Lung microvascular endothelial cell (primary cell): ENCODE measurements at places on chromosomes 5 and 9.

GRCh38 chr9:1125741-1126140, 75.6 kb downstream of the DMRT2 start:
- no peak for DNase-seq

DNA sequence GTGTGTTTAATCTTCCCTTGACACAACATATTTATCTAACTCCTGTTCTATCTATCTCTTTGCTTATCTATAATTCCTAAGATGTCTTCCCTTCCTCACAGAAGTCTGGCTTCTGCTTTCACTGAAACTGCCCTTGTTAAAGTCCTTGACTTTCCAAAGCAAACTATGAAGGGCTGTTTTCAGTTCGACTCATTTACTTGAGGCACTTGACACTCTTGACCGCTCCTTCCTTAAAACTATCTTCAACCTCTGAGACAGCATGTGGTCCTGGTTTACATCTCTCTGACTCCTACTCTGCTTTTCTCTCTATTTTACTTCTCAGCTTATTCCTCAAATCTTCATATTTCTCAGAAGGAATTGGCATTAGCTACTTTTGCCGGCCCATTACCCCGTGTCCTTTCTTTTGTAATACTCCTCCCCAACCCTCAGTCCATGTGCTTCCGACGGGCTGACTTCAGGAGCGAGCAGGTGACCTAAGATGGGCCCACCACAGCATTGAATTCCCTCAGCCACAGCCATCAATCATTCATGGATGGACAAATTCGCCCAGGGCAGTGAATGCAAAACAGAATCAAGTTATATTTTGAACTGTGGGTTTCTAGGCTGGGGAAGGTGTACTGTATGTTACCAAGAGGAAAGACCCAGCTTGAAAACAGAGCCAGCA, 1089.2 kb downstream of the PTPRD start:
- no peak for DNase-seq

DNA sequence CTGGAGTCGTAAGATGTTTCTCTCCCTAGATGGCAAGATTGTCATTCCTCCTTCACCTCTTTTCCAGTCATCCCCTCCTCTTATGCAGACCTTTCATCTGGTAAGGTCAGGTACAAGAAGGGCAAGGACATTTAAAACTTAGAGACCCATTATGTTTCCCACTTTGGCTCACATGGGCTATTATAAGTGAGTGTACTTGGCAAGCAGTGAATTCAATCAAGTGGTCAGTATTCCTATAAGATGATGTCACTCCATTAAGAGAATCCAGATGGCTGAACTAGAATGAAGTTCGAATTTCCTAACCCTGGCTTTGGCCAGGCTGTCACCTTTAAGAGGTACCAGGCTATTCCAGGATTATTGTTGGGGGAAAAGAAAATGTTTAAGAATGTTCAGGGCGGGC, 32.2 kb downstream of the ZNF131 start:
- no peak for DNase-seq

- DNase-seq, result no peak
Observed at GRCh38 chr5:28012538-28012937, 974.2 kb upstream of the CDH9 start.

DNA sequence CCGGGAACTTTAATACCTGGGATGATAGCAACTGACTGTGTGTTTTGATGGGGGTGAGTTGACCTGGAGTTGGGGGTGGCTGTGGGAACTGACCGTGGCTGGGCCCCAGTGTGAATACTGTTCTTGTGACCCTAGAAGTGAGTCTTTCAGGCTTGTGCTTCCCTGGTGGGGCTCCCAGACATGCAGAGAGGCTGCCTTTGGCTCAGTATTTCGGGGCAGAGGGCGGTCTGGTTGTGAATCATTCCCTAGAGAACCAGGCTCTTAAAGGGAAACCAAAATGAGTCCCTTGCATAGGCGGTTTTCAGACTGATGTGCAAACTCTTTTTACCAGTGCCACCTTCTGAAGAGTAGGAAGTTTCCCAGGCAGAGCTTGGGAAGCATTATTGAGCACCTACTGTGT, 132.1 kb downstream of the MACROH2A1 start:
- DNase-seq, result no peak

- DNase-seq, result no peak
Observed at GRCh38 chr9:125949703-125950460, 202.7 kb downstream of the PBX3 start.

- no peak for DNase-seq
Observed at GRCh38 chr5:66795682-66796081, 199.5 kb downstream of the MAST4 start.

- peak; percentile 58 for DNase-seq
Observed at GRCh38 chr5:61625681-61626621, 293.9 kb downstream of the ZSWIM6 start.

- no peak for DNase-seq
Observed at GRCh38 chr5:95746722-95747679, 15.9 kb downstream of the RHOBTB3 start.

DNA sequence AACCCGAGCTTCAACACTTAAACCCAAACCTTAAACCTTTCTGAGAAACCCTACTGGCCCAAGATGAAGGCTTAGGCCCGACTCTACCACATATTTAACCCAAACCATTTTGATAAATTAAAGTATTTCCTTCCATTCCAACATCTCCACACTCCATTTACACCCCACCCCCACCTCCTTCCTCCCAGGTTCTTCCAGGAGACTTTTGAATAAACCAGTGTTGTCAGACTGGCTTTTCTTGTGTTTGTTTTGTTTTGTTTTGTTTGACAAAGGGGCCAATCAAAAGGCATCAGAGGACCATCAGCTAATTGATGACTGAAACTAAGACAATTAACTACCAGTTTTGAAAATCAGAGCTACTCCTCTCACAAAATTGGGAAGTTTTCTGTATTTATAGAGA, 4.6 kb upstream of the ZNF608 start:
- DNase-seq, result no peak

GRCh38 chr5:72234265-72234700, 85.8 kb downstream of the MRPS27 start:
- peak; percentile 60 for DNase-seq

DNA sequence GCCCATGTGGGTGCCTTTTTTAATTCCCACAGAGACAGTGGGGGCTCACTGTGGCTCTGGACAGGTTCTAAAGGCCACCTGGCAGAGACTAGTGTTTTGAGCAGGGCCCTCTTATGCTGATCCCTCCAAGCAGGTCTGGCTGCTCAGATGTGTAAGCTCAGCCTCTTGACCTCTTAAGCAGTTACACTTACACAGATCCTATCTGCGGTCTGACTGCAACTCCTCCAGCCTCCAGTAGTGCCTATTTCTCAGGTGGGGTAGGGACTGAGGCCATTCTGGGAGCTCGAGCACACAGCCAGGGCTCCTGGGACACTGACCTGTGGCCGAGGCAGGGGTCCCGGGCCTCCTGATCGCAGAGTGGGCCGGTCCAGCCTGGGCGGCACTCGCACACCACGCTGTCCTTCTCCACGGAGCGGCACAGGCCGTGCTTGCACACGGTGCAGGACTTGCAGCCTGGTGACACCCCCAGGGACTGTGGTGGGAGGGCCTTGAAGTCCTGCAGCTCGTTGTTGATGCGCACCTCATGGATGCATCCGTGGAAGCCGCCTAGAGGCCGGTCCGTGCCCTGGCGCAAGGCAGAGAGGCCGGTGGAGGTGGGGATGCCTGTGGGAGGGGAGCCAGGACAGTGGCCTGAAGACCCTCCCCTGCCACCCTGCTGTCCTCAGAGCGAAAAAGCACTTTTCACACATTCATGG, 91.9 kb upstream of the PANK3 start:
- no peak for DNase-seq

GRCh38 chr9:136625101-136626065, 37.3 kb upstream of the EGFL7 start:
- peak; percentile 89 for DNase-seq

GRCh38 chr5:147063943-147064342, 170.9 kb upstream of the STK32A start:
- no peak for DNase-seq

DNA sequence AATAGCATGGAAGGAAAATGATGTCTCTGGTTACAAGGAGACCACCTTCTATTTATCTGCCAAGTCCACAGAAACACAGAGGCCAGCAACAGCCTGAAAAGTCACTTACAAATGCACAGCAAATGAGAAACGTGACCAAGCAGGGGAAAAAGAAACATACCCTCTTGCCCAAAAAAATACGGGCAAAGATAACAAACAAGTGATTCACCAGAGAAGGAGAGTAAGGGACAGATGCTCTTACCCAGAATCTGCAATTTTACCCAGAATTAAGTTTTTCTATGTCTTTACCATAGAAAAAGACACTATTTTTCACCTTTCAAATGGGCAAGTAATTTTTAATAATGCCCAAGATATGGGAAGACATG, 28.1 kb downstream of the CAMSAP1 start:
- peak; percentile 45 for DNase-seq

DNA sequence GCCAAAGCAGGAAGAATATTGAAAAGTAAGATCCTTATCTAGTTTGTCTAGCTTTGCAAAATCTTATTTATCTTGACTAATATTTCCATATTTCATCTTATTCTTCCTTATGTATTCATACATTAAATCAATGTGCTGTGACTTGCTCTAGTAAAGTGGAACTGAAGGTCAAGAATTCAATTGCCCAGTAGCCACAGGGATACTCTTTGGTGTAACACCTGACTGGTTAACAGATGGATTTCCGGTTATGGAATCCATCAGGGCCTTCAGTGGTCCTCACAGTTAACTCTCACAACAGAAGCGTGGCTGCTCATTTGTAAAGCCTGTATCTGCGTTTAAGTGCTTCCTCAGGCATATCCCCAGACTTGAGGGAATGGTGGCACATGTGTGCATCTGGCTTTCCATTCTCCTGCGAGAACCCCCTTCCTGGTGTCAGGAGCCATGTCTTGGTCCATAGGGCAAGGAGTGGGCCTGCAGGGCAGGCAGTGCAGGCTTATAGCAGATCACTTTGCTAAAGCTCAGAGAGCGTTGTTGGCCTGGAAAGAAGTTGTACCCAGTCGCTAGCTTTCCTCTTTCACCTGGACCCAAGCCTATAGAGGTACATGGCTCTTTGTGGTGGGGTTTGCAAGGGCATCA, 99.2 kb downstream of the HSPA4 start:
- DNase-seq, result no peak

- DNase-seq, result peak; percentile 82
Observed at GRCh38 chr9:127612939-127613582, 984 bp downstream of the STXBP1 start.
